ENCODE measurements at places on chromosomes 7 and 10.

- no peak for DNase-seq
Measured at GRCh38 chr10:27815261-27815660, 69.6 kb upstream of the MKX start.

GRCh38 chr7:77455321-77455720 lies 39.2 kb upstream of the GSAP start:
- DNase-seq = no peak

DNA sequence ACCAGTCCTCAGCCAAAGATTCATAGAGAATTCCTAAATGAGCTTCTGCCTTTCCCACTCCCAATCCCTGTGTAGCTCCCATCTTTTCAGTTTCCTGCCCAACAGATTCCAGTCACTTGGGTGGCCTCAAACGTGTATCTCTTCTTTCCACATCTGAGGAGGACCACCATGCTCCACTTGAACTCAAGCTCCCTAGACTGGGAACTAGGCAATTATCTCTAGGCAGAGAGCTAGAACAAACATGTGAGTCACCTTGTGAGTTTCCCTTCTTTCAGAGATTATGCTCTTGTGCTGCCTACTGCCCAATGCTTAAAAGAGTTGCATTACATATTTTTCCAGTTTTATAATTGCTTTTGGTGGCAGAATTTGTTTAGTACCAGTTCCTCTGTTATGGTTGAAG lies 178.0 kb downstream of the MDFIC start:
- DNase-seq = no peak

GRCh38 chr10:88725798-88726197 lies 19.7 kb downstream of the LIPK start:
- DNase-seq = no peak

DNA sequence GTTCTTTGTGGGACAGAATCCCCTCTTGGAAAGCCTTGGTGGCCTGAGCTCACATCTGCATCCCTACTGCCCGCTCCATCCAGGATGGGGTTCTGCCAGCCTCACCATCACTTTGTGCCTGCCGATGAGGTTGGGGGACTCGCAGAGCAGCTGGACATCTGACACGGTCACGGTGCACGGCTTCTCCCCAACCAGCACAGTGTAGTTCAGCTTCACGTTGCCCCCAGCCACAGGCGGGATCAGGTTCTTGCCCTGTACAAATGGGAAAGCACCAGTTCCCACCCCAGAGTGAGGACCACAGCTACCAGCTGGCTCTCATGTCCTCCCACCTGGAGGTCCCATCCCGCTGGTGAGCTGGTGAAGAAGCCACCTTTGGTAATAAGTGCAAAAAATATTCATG lies 395.8 kb downstream of the PLXNA4 start:
- no peak for DNase-seq

DNA sequence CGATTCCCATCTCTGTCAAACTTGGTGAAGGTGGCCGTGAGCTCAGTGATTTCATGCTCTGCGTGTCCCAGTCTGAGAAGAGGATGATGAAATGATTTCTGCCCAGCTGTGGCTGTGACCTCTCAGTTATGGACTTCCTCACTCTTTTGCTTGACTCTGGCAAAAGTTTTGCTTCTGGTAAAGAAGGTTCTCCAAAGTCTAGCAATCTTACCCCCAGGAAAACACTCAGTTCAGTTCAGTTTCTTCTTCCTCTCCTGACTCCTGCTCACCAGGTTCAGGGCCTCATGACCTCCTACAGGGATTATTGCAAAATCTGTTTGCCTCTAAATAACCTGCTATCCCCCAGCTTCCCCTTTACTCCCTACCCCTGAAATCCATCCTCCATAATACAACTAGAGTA lies 4.9 kb upstream of the BLOC1S2 start:
- DNase-seq = no peak

DNA sequence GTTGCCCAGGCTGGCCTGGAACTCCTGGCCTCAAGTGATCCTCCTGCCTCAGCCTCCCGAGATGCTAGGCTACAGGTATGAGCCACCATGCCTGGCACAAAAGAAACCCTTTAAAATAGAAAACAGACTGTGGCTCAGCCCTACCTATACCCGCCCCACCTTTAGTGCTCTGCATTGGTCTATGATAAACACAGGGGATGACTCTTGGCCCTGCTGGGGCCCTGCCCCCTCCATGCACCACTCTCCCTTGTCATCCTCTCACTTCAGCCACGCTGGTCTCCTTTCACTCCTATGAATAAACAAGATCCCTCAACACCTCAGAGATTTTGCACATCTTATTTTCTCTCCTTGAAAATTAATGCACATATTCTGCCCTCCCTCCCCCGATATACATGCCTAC lies 251.4 kb upstream of the KLF14 start:
- no peak for DNase-seq

DNA sequence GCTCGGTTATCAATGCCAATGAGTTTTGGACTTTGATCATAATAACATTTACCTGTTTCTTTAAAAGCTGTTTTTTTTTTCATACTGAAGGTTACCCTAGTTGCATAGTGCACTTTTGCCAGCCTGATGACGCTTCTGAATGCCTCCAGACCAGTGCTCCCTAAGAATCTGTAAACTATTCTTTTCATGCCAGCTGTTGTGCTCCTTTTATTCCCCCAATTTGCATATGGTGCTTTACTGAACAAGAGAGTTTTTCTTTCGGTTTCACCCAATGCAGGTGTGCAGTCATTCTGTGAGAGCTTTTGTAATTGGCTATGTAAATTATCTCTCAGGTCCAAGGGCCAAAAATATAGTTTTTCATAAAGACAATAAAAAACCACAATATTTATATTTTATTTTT lies 48.1 kb upstream of the GLCCI1 start:
- no peak for DNase-seq

GRCh38 chr10:60281792-60282353 lies 107.8 kb downstream of the ANK3 start:
- DNase-seq = no peak

DNA sequence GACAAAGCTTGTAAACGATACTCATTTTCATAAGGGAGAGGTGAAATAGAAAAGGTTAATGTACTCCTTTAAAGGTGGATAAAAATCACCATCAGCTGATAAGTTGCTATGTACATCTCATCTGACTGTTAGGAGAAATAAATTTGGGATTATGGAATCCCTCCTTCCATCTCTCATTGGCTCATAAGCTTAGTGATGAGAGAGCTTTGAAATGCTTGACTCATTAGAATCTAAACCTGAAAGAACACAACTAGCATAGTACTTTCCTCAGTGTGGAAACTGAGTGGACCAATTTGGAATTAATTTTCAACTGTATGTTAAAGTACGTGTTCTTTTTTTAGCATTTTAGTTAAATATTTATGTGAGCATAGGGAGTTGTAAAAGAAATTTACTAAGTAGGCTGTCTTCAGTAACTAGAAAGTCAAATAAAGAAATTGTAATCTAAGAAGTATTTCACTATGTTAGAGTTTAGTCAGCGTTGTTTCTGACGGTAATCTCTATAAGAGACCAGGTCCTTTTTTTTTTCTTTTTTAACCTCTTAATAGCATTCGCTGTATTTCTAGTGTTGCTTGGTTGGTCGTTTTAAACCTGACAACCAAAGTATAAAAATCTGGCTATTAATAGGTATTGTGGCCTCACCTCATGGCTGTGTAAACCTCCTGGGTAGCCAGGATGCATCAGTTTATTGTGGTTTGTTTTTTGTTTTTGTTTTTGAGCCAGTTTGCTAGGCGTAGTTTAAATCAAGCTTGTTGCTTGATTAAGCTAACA lies 34.4 kb downstream of the FHIP2A start:
- no peak for DNase-seq

DNA sequence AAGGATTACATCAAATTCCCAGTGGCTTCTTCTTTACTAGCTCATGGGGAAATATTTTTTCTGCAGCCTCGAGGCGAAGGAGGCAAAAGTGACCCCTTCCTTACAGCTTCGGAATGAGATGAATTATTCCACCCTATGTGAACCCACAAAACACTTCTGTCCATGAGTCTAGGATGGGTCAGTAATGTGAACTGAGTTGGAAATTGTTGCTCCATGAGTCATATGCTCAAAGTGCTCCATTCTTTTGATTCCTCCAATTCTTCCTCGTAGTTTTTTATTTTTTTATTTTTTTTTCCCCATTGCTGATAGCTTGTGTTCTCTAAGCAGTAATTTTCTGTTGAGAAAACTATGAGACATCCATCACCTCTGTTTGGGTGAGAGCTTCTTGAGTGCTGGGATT lies 31.7 kb upstream of the FAM204A start:
- DNase-seq = no peak

- no peak for DNase-seq
Measured at GRCh38 chr7:94367949-94368348, 26.7 kb upstream of the COL1A2 start.

- no peak for DNase-seq
Measured at GRCh38 chr7:128008744-128009143, 22.5 kb downstream of the LRRC4 start.

GRCh38 chr10:20173046-20173445 lies 356.8 kb downstream of the PLXDC2 start:
- no peak for DNase-seq

DNA sequence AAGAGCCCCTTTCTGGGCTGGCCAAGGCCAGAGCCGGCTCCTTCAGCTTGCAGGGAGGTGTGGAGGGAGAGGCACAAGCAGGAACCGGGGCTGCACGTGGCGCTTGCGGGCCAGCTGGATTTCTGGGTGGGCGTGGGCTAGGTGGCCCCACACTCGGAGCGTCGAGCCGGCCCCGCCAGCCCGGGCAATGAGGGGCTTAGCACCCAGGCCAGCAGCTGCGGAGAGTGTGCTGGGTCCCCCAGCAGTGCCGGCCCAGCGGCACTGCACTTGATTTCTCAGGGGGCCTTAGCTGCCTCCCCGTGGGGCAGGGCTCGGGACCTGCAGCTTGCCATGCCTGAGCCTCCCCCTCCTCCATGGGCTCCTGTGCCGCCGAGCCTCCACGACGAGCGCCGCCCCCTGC lies 48.1 kb downstream of the SH2D4B start:
- no peak for DNase-seq

- DNase-seq = no peak
Measured at GRCh38 chr10:79223091-79224048, 123.9 kb upstream of the PPIF start.

DNA sequence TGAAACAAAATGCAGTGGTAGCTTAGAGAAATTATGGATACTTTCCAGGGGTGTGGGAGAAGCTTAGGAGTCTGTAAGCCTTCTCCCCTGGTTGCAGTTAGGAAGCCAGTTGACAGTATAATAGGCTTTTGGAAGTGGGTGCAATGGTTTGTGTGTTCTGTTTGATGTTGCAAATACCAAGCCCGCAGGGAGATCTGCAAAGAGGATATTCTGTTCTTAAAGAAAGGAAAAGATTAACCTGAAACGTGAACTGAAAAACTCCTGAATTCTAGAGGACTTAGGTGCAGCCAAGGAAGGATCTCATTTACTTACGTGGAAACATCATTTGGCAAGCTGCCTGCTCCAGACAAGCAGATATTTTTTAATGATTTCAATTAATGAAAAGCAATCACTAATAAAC lies 496.6 kb downstream of the AUTS2 start:
- DNase-seq = no peak

DNA sequence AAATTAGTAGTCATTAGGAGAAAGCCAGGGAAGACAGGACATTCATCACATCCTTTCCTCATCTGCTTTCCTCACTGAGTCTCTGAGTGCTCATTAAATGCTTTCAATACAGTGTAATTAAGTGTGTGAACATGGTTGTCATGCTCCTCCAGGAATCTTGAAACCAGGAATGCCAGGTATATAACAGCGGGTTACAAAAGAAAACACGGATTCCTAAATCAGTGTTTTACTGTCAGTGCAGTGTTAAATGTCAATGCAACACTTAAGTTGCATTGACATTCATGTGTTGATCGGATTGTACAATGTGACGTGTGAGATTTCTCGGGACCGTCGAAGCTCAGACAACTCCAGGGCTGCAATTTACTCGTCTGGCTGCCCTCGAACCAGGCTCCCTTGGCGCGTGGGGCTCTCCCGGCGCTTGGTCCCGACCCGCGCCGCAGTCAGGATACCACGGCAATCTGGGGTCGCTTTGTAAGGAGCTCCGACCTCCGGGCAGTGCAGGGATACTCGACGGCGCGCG lies 455 bp upstream of the SPAG6 start:
- no peak for DNase-seq

DNA sequence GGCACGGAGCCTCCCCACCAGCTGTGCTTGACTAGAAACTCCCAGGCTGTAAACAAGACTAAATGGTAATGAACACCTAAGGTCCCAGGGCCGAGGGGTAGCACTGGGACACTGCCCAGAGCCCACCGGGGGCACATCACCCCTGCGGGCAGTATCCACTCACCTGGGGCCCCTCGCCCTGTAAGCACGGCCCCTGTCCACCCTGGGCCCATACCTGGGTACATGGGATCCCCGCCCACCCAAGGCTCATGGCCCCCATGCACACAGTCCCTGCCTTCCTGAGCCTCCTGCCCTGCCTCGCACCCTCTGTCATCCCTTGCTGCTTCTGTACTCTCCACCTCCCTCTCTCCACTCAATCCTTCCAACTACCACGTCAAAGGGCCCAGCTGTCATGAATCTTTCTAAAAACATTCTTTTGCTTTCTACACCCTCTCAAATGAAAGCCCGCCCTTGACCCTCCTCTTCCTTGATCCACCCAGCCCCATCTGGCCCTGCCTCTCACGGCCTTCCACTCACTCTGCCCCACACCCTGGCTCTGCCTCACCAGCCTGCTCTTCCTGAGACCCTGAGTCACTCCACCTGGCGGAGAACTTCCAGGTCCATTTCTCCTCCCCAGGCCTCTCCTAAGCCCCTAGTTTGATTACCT lies 173.1 kb downstream of the PARD3 start:
- DNase-seq = no peak

DNA sequence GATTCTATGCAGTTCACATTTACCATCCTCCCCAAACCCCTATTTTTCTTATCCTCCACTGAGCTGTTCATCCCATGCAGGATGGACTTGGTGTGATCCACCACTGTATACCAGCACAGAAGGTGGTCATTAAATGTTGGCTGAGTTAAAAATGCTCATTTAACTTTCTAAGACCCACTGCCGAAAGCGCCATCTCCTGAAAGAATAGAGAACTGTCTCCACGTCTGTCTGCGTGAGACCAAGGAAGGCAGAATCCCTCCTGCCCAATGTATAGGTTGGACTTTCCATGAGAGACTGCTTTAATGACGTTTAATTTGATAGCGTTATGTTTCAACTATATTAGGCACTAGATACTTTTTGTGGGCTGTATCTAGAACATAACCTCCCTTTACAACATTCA lies 124.3 kb downstream of the GPAM start:
- DNase-seq = no peak

GRCh38 chr7:157404845-157405481 lies 68.2 kb downstream of the DNAJB6 start:
- peak; percentile 78 for DNase-seq

GRCh38 chr7:66082886-66083415 lies 7.3 kb downstream of the ASL start:
- DNase-seq = no peak

Data from stimulated activated CD8-positive, alpha-beta memory T cell treated with anti-CD3 and anti-CD28 coated beads, Interleukin-4, amount 100 ng/mL, for 48 hours (primary cell).